Heart right ventricle (tissue), 16 donors: ENCODE measurements at places on chromosomes 2 and 18.

GRCh38 chr2:168075446-168075845, 171.9 kb downstream of the STK39 start:
- no peaks in the 10 kb centered on the region for H3K4me1 ChIP-seq
- no peak overlapping the region for H3K4me3 ChIP-seq
- H3K27ac ChIP-seq = no peak overlapping the region
- peaks cover 51% of the 10 kb centered on the region for H3K36me3 ChIP-seq
- H3K27me3 ChIP-seq = no peaks in the 10 kb centered on the region

- no peaks in the 10 kb centered on the region for H3K36me3 ChIP-seq
- no peaks in the 10 kb centered on the region for H3K27me3 ChIP-seq
- H3K27ac ChIP-seq = no peak overlapping the region
- H3K4me3 ChIP-seq = no peak overlapping the region
These were observed 26.7 kb downstream of the COLEC12 start for GRCh38 chr18:473802-474201.

DNA sequence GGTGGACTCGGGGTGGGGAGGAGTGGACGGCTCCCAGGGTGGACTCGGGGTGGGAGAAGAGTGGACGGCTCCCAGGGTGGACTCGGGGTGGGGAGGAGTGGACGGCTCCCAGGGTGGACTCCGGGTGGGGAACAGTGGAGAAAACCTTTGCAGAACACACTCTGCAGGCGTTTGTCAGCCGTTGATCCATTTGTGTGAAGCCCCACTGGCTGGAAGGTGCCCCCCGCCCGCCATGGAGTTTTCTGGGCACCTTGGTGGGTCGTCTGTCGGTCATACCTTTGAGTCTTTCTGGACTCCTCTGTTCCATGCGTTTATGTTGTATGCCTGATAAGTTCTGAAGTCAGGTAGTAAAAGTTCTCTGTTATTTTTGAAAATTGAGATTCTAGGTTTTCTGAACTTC, 12.5 kb downstream of the CTDP1 start:
- H3K4me3 ChIP-seq = no peak overlapping the region
- H3K27ac ChIP-seq = no peak overlapping the region
- H3K27me3 ChIP-seq = no peaks in the 10 kb centered on the region
- no peak for DNase-seq
- H3K4me1 ChIP-seq = peaks cover 12% of the 10 kb centered on the region

- no peaks in the 10 kb centered on the region for H3K4me1 ChIP-seq
- no peaks in the 10 kb centered on the region for H3K36me3 ChIP-seq
- no peaks in the 10 kb centered on the region for H3K27me3 ChIP-seq
- peak overlapping the region; percentile 50 for H3K4me3 ChIP-seq
- peak; percentile 14 for DNase-seq
These were observed 42.6 kb upstream of the EDAR start for GRCh38 chr2:109031476-109032228.

DNA sequence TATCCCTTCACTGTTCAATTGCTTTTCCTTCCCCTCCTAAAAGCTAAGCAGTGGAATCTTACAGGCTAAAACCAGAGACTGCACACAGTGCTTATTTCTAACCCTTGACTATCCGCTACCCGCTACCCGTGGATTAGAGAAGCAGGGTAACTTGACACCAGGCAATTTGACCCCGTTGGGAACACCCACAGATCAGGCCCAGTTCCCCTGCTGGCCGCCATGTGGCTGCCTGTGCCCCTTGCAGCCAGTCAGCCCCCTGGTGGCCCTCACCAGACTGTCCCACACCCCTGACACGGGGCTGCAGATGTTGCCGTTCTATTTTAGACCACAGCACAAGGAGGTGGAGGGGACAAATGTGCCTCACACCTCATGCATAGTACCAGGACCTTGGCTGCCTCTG, 74.8 kb downstream of the TXNL1 start:
- DNase-seq = no peak
- no peak overlapping the region for H3K4me3 ChIP-seq
- no peak overlapping the region for H3K27ac ChIP-seq
- no peaks in the 10 kb centered on the region for H3K36me3 ChIP-seq
- H3K4me1 ChIP-seq = no peaks in the 10 kb centered on the region

DNA sequence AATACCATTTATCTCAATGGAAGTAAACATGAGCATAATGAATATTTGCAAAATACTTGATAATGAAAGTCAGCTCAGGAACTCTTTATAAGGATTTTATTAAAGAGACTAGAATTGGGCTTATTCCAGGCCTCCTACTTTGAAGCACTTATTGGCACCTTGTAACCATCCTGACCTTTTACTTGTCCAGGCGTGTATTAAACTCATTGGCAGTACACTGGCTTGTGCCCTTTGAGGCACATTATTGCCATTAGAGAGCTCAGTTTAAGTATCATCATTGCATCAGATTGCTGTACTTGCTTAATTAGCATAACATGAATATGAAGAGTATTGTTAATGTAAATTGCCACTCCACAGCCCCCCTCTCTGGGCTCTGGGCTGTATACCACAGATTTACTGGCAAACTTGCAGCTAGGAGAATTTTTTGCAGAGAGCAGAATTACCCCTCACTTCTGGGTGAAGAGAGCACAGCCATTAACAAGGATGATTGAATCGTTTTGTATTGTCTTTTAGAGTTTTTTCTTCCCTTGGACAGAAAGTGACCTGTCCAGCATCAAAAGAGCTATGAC, 72.5 kb downstream of the XIRP2 start:
- no peak overlapping the region for H3K27ac ChIP-seq
- no peak for DNase-seq
- H3K4me3 ChIP-seq = no peak overlapping the region
- H3K36me3 ChIP-seq = no peaks in the 10 kb centered on the region
- no peaks in the 10 kb centered on the region for H3K27me3 ChIP-seq

DNA sequence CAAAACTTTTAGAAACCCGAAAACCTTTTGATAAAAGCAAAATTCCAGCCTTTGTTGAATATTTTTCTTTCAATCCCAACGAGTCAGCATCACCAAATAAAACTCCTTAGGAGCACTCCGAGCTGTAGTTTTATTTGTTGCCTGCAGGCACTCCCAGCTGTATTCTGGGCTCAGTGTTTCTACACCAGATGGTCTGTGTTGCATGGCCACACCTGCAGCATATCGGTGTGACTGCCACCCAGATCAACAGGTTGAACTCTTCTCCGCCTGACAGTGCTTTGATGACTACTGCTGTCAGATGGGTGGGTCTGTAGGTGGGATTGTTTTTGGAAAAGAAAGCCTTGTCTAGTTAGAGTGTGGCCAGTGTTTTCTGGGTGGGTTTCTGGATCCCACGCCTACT, 32.7 kb downstream of the APCDD1 start:
- no peaks in the 10 kb centered on the region for H3K27me3 ChIP-seq
- H3K36me3 ChIP-seq = no peaks in the 10 kb centered on the region
- DNase-seq = no peak
- no peaks in the 10 kb centered on the region for H3K4me1 ChIP-seq
- H3K4me3 ChIP-seq = no peak overlapping the region

- H3K27me3 ChIP-seq = no peaks in the 10 kb centered on the region
- peaks cover 43% of the 10 kb centered on the region for H3K4me1 ChIP-seq
- H3K36me3 ChIP-seq = no peaks in the 10 kb centered on the region
- no peak for DNase-seq
- no peak overlapping the region for H3K27ac ChIP-seq
These were observed 17.9 kb upstream of the TMEM214 start for GRCh38 chr2:27014771-27015433.

DNA sequence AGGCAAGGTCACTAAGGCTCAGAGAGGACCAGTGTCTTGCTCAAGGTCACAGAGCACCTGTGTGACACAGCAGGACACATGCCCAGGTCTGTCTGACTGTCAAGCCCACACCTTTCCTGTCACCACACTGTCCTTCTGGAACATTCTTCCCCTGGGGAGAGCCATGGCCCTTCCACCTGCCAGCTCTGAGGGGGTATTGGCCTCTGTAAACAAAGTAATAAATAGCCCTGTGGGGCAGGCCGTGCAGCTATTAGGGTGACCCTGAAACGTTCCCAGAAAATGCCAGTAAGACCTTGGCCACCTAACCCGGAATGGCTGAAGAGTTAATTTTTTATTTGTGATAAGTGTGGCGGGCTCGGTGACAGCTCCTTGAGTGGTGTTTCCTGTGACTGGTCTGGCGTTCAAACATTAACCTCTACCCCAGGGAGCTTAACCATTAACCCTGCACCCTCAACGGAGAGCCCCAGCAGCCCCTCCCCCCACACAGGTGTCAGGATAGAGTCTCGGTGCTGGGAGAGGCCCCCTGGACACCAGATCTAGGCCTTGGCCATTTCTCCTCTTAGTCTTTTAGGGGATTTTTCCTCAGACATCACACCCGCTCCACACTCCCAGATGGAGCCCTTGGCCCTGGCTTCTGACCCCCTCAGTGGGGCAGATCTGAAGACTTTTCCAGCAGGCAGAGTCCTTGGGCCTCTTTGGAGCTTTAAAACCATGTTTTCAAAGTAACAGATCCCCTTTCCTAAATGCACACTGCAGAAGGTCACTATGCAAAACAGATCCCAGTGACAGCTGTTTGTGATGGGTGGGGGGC, 36.6 kb downstream of the SCTR start:
- no peaks in the 10 kb centered on the region for H3K27me3 ChIP-seq
- H3K4me1 ChIP-seq = peaks cover 19% of the 10 kb centered on the region
- peak overlapping the region; percentile 86 for H3K27ac ChIP-seq
- DNase-seq = no peak
- no peak overlapping the region for H3K4me3 ChIP-seq
- H3K36me3 ChIP-seq = no peaks in the 10 kb centered on the region

DNA sequence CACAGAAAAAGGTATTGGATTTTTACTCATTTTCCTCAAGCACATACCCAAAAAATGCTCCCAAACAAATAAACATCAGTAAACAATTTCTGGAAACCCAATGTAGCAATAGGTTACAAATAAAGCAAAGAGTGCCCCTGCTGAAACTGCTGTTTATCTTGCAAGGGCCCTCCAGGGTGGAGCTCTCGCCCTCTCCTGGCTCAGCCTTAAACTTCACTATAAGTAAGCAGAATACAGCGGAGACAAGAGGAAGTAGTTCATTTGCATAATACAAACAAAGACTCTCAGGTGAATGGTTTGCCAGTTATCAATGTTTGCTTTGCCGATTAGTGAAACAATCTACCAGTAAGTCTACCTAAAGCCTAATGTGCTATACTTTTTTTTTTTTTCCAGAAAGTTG, 437.6 kb downstream of the DLGAP1 start:
- no peak for DNase-seq
- H3K27ac ChIP-seq = no peak overlapping the region
- H3K27me3 ChIP-seq = no peaks in the 10 kb centered on the region

DNA sequence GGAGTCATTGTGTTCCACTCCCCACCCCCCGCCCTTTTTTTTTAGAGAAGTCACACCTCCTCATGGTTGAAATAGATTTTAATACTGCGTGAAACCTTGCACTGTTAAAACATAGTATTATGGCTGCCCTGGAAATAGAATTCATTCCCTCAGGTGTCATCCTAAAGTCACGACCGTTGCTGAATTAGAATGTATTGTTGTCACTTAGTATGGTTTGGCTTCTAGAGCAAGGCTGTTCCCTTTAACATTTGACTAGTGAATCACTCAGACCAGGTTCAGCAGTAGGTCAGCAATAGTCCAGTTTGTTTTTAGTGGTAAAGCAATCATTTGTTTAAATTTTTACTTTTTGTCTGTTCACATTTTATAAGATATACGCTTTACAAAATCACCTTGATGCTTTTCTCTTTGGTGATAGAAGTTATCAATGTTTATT, 1.2 kb downstream of the BABAM2 start:
- no peak for DNase-seq
- H3K36me3 ChIP-seq = peaks cover 24% of the 10 kb centered on the region
- peak overlapping the region; percentile 92 for H3K27ac ChIP-seq
- H3K4me3 ChIP-seq = no peak overlapping the region

DNA sequence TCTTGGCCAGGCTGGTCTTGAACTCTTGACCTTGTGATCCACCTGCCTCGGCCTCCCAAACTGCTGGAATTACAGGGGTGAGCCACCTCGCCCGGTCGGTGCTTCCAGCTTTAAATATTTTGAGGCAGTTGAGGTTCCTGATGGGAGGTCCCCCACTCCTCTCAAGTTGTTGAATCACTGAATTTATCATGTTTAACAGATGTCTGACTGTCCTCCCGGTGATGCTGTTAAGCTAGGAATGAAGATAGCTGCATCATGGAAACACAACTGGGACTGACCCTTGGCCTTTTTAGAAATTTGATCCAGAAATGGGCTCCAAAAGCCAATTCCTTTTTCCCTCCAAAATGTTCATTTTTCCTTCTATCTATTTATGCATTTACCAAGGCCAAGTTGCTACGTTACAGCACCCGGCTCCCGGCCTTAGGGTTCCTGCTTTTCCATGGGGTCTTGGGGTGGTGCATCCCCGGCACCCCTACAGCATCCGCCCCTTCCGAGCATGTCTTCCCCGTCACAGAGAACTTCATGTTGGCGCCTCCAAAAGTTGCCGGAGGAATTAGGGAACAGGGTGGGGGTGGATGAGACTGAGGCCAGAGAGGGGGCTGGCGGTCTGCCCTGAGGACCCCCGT, 43.9 kb downstream of the PAX8 start:
- no peak for DNase-seq
- H3K4me3 ChIP-seq = peak overlapping the region; percentile 39
- no peaks in the 10 kb centered on the region for H3K36me3 ChIP-seq
- peaks cover 23% of the 10 kb centered on the region for H3K4me1 ChIP-seq
- H3K27me3 ChIP-seq = no peaks in the 10 kb centered on the region

DNA sequence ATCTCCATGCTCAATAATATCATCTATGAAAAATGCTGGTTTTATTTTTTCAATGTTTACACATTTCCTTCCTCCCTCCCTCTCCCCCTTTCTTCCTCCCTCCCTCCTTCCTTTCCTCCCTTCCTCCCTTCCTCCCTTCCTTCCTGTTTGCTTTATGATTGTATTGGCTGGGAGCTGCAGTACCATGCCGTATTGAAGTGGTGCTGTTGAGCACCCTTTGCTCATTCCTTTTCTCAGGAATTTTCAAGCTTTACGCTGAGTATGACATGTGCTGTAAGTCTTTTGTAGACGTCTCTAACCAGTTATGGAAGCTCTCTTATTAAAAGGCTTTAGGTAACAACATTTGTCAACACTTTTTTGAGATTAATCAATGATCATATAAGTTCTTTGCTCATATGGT, 100.4 kb downstream of the SNTG2 start:
- no peak for DNase-seq
- no peak overlapping the region for H3K4me3 ChIP-seq
- no peaks in the 10 kb centered on the region for H3K4me1 ChIP-seq
- H3K27me3 ChIP-seq = no peaks in the 10 kb centered on the region
- no peaks in the 10 kb centered on the region for H3K36me3 ChIP-seq

GRCh38 chr18:14106906-14107305, 25.3 kb downstream of the ZNF519 start:
- DNase-seq = no peak
- H3K36me3 ChIP-seq = no peaks in the 10 kb centered on the region
- H3K27me3 ChIP-seq = no peaks in the 10 kb centered on the region
- H3K27ac ChIP-seq = no peak overlapping the region
- H3K4me1 ChIP-seq = no peaks in the 10 kb centered on the region
